MG63 (cell line): ENCODE measurements at places on chromosomes 6 and 20. TPM values are rescaled to one million over a fixed set of nuclear protein-coding genes. Genes with fewer than 3 reads are reported as not detected.

Gene CASS4
- 0.07 and 0.25 TPM in 2 replicates for total RNA-seq

Gene PROCR
- 40.0 and 53.8 TPM in 2 replicates for total RNA-seq

Gene CDSN
- total RNA-seq, result not detected in 2 replicates

GRCh38 chr6:67558985-67559384 is 1076.1 kb upstream of the ADGRB3 start:
- no peak for DNase-seq

DNA sequence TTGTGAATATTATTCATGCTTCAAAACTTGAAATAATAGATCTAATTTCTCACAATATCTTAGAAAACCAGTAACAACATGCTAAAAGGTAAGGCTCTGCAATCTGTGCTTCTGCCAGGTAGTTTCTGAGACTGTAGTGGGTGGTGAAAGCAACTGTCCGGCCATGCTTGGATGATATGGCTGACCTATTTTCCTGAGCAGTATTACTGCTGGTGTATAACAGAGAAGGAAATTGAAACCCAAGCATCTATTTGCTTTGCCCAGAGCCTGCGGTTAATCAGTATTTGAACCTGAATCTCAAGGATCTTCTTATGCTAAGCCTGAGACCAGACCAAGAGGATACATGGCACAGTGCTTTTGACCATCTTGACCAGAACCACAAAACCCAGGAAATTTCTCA is 563.8 kb downstream of the COL12A1 start:
- DNase-seq, result no peak

DNA sequence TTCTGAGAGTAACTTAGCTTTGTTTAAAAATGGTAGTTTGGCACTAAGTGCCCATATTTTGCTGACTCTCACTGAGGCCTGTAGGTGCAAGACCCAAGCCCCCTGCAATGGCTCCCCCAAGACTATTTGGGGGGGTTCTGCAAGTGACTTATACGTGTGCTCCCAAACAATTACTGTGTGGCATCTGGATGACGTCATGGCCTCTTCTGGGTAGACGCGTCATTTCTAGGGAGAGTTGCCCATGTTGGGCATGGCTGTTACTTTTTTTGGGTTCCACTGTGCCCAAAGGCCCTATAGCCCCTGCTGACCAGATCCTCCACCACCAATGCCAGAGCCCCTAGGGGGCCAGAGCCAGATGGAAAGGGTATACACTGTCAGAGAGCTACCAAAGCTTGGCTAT is 110.3 kb upstream of the MYLIP start:
- DNase-seq, result no peak

DNA sequence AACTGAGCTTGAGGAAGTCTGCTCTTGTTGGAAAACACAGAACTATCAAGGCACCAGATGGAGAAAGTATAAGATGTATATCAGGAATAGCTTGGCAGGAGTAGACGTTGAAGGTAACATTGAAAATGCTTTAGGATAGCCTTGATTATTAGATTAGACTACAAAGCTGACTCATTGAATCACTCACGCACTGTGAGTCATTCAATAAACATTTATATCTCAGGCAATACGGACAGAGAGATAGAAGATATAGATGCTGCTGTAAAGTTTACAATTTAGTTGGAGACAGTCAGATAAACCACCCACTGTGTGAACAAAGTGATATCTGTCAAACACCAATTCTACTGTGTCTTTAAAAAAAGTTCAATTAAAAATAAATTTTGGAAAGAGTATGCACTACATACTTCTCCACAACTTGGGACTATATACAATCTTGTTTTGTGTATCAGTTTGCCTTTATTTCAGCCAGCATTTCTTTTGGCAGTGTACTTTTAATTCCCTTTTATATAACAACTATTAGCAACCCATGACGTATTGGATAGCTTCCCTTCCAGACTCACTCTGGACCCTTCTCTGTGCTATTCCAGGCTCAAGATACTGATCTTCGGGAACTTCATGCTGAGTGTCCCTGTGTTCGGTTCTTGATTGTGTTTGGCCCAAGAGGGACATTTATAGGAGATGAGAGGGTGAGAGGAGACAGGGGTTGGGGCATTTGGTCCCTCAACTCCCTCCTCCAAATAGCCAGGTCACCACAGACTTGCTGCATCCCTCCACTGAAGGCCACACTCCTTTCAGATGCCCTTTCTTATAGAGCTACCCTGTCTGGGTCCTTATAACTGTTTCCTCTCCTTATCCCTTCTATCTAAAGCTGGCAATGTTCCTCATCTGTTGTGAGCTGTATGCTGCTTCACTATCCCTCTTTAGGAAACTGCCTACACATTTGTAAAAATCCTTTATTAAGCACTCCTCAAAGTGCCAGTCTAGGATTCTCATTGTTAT is 176.6 kb upstream of the PTPRK start:
- DNase-seq, result no peak
